LoVo (cell line): ENCODE measurements at places on chromosomes 4 and X.

- DNase-seq: no peak
Measured at GRCh38 chrX:11103006-11103405, 8.1 kb upstream of the HCCS start.

DNA sequence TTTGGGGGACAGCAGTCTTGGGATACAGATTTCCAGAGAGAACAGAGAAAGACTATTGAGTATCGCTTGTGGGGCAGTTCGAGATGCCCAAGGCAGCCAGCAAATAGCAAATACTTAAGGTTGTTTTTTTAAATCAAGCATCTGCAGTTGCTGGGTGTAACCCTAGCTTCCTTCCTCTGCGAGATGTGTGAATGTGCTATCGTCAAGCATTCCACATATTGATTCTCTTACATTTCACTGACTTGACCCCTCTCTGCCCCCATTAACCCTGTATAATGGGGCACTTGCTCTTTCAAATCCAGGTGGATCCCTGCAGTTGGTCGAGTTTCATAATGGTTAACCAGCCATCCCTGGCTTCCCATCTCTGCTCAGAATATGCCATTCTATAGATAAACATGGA lies 23.5 kb downstream of the KCNE5 start:
- no peak for DNase-seq

- DNase-seq: no peak
Measured at GRCh38 chr4:5638976-5639375, 69.4 kb downstream of the EVC2 start.

GRCh38 chrX:33175201-33175600 lies 36.1 kb downstream of the DMD start:
- no peak for DNase-seq

DNA sequence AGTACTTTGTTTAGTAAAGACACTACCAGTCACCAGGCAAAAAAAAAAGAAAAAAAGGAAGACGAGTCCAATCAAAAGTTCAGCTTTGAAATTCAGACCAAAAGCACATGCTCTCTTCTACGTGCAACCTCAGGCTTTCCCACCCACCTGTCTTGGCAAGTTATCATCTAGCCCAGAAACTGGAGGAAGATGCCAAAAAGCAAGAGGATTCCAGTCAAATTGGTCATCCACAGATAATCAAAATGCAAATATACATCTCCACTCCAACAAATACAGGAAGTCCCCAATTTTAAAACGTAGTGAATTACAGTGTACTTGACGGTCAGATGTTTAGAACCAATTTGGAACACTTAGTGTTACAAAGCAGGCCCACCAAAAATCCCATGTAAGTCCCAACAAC lies 96.5 kb downstream of the PALLD start:
- DNase-seq: no peak

- DNase-seq: peak; percentile 1
Measured at GRCh38 chrX:118156254-118156952, 39.8 kb upstream of the KLHL13 start.

- no peak for DNase-seq
Measured at GRCh38 chrX:17656556-17656955, 80.7 kb upstream of the SCML1 start.

GRCh38 chrX:129772796-129773431 lies 6.8 kb upstream of the SASH3 start:
- DNase-seq: no peak
